ENCODE measurements at places on chromosomes 1 and 21. TPM values are rescaled to one million over a fixed set of nuclear protein-coding genes. Genes with fewer than 3 reads are reported as not detected.

- no peak for DNase-seq
Measured at GRCh38 chr1:205532026-205532898, 27.8 kb downstream of the CDK18 start.

Gene PRXL2B
- polyA plus RNA-seq, result 59.6 TPM

DNA sequence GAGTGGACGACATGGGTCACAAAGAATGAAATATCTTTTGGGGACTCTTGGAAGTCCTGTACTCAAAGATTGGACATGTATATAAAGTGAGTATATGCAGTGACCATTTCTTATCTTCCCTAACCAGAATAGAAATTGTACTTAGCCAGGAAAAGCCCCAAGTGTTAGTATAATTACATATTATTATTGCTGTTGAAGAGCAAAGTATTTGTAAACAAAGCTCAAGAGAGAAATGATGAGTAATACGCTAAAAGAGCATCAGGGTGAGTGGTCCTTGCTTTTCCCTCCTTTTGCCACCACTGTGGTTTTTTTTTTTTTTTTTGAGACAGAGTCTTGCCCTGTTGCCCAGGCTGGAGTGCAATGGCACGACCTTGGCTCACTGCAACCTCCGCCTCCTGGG is 6.4 kb upstream of the CGN start:
- DNase-seq, result no peak

Gene PTGS2
- 1.7 TPM for polyA plus RNA-seq

DNA sequence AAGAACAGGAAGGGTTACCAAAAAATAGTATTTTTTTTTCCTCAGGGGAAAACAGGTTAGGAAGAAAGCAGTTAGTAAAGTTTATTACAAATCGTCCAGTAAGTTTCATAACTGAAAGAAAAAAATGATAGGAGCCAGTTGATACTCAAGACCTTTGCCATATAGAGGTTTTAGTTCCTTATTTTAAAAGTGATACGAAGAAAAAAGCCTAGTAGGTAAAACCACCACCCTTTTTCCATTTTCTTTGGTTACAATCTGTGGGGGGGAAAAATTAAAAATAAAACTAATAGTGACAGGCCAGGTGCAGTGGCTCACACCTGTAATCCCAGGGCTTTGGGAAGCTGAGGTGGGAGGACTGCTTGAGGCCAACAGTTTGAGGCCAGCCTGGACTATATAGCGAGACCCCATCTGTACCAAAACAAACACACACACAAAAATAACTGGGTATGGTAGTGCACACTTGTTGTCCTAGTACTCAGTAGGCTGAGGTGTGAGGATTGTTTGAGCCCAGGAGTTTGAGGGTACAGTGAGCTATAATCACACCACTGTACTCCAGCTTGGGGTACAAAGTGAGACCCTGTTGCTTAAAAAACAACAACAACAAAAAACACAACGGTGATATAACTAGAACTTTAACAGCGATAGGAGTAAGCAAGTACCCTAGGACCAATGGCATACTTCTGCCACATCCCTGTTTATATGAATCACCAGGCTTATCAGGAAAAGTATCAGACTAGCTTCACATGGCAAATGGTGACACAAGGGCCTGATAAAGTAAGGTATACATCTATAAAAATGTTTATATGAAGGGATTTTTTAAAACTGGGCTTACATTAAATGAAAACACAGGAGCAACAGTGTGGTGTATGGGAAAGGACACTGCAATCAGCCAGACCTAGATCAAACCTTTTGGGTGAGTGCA is 5.4 kb downstream of the TMEM59 start:
- no peak for DNase-seq

Data from muscle of arm (tissue), 14 donors.